NCI-H2081 treated with DMSO at 0.1 percent for 48 hours (cell line): ENCODE measurements at places on chromosomes 1 and 21.

- no peak for DNase-seq
Measured at GRCh38 chr1:45629035-45629434, 5.2 kb upstream of the CCDC17 start.

- no peak for DNase-seq
Measured at GRCh38 chr1:67316918-67317317, 9.2 kb downstream of the IL12RB2 start.

DNA sequence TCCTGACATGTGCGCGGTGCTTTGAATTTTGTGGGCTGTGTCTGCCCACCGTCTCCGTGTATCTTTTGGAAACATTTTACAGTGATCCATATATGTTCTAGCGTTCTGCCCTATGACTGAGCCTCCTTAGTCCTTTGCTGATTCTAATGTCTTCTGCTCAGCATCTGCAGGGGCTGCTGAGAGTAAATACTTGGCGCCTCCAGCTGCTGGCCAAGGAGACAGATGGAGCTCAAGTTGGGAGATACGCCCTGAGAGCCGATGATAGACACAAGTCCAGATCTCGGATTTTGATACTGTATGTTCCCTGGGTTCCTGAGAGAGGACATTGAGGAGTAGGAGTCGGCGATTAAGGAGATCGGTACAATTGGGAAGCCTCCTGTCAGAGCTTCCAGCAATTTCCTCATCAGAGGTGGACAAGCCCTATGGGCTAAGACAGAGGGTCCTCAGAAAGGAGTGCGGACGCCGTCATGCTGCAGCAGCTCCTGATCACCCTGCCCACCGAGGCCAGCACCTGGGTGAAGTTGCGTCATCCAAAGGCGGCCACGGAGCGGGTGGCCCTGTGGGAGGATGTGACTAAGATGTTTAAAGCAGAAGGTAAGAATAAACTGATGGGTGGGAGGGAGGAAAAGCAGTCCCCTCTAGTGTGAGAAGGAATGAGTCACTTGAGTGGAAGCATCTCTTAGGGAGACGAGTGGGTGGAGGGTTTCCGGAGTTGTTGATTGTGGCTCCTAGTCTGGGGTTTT is 390 bp downstream of the ZFP69B start:
- DNase-seq: no peak

GRCh38 chr1:230691615-230692014 is 22.3 kb downstream of the AGT start:
- DNase-seq: no peak

GRCh38 chr1:207992677-207993236 is 81.8 kb upstream of the CD34 start:
- no peak for DNase-seq

DNA sequence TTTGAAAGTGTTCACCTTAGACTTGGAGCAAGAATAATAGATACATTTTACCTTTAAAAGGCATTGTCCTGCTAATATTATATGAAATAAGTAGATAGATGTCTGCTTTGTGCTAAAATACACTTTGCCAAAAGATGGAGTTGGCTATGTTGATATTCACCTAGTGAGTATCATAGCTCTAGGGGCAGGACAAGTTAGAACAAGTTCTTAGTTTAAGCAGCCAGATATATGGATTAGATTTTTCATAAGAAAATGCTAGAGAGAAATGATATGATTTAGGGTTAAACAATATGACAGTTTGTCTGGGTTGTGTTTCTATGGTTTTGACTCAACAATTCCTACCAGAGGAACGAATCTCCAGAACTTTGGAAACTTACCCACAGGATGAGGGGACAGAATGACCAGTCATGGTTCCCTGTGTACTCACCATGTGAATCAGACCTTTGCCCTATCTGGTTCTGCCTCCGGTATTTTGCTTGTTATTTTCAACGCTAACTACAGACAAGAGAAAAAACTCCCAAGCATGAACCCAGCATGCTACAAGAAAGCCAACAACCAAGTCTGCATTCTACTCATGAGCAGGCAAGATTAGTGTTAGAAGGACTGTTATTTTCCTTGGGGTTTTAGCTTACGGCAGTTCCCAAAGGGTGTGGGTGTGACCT is 1.7 kb downstream of the F5 start:
- DNase-seq: no peak

GRCh38 chr1:171742577-171742922 is 685 bp upstream of the VAMP4 start:
- DNase-seq: no peak

DNA sequence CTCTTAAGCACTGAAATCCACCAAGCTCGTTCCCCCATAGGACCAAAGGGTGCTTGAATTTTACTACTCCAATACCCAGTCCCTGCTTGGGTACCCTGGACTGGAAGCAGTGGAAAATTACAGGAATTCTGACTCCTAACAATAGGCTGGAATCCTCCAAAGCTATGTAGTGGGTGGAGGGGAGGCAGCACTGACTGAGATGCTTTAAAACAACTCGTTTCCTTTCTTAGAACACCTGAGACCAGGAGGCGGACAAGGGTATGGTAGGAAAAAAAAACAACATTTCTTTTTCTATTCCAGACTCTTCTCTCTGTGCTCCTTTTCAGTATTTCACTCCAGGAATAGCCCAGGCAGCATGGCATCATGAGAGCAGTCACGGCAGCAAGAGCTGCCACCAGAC is 2.3 kb downstream of the PEF1 start:
- no peak for DNase-seq

DNA sequence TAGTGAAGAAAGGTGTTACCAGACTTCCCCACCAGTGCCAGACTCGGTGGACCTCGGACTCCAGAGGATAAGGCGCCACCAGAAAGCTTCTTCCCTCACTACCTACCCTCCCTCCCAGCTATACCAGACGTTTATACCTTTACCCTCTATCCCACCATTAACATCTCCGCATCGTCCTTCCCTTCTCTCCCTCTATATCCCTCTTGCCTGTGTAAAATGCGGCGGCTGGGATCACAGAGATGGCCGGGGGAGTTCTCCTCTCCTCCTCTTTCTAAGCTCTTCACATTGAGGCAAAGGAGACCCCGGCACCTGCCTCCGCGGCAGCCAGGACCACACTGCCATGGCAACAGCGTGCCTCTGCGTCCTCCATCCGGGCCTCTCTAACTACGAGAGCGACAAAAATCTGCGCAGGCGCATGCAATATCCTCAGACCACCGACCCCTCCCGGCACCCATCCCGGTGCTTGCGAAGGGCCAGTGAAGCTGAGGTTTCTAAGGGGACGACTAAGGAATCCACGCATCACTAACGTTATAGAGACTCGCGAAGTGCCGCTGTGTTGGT is at the start of gene CCDC181:
Gene CCDC181, minus strand, starts transcription at position 394 of the 561 bp plus-strand sequence. CDS start 2,547 bp downstream, outside the sequence.
- peak; percentile 82 for DNase-seq

- no peak for DNase-seq
Measured at GRCh38 chr1:12448746-12449177, 169.2 kb downstream of the DHRS3 start.

DNA sequence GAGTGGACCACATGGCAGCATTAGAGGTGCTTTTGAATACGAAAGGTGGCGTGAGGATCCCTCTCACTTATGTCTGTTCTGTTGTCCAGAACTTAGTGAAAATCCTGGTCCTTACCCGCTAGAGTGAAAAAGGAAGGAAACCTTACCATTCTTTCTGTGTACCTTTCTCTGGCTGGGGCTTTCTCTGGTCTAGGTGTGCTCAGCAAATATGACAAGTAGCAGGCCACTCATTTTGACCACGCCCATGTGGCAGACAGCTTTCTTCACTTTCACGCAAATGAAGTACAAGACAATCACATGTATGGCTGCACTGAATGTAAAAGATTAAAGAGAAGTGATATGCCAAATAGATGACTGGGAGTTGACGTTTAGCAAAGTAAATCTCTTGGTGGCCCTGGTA is 131.9 kb downstream of the FGGY start:
- no peak for DNase-seq

- DNase-seq: no peak
Measured at GRCh38 chr1:155646307-155646706, 36.3 kb downstream of the MSTO1 start.
